ENCODE measurements at places on chromosomes 5 and 9.

DNA sequence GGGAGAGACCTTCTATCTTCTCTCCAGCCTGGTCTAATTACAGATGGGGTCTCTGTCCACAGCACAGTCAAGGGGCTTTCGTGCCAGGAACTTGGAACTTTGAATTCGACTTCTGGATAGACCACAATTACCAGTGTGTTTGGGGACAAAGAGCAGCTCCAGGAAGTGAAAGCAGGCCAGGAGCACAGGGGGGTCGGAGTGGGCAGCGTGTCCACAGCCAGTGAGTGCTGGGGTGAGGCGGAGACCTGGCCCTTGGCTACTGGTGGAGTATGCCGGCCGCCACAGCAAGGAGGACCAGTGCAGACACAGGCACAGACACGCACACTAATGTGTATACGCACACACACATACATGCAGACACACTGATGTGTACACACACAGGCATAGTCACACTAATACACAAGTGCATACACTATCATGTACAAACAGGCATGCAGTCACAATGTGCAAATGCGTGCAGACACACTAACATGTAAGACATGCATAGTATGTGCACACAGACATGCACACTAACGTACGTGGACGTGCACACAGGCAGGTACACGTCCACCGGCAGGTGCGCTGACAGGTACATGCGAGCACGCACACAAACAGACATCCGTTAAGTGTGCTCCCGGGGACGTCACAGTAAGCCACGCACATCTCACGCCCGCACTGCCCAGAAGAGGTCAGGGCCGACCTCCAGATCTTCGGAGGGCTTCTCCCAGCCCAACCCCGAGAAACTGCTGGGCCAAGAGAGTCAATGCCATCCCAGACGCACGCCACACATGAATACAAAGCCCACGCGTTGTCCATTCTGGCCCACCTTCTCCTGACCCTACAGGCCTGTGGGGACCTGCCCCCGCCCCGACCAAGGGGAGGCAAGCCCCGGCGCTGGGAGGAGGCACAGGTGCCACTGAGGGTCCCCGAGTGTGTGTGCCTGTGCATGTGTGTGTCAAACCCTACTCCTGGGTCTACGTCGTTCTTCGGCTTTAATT, 46.5 kb downstream of the NKD2 start:
- ATAC-seq, result no peak

- no peak for ATAC-seq
These were observed 3.4 kb upstream of the HMCN2 start for GRCh38 chr9:130262061-130262745.

DNA sequence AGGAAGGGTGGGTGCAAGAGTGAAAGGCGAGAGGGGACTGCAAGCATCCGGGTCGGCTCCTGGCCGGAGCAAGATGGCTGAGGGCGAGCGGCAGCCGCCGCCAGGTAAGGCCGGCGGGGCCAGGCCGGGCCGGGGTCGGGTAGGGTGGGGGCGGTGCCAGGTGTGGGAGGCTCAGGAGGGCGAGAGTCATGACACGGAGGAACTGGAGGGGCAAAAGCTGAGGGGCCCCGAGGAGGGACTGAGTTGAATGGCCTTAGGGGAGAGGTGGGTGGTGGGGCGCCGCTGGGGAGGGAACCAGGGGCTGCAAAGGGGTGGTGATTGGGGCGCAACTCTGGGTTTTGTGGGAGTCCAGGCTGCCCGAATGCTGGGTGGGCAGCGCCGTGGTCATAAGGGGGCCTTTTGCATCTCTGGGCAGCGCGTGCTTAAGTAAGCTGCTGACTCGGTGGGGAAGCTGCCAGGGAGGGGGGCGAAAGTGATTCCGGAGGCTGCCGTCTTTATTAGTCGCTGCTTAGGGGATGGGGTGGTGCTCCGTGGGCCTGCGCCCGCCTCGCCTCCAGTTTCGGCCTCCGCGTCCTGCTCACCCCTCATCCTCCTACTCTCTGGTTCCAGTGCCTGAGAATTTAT, 425 bp downstream of the PTPA start:
- no peak for ATAC-seq

DNA sequence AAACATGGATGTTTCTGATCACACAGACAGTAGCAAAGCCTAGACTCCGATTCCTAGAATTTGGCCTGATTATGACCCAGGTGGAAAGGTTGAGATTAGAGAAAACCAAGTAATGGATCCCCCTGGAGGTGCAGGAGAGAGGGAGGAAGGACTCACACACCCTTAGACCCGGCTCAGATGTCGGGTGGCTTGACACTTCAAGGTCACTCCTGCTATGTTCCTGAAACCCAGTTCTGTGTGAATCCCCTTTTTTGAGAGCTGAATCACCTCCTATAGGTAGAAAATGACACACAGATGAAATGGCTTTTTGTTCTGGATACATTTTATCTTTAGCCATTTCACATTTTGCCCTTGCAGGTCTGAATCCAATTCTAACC, 192.8 kb downstream of the ARRDC3 start:
- no peak for ATAC-seq

GRCh38 chr5:115343855-115344254, 47.4 kb upstream of the CCDC112 start:
- ATAC-seq, result no peak

- no peak for ATAC-seq
These were observed 145.9 kb upstream of the ZNF608 start for GRCh38 chr5:124892185-124892848.

DNA sequence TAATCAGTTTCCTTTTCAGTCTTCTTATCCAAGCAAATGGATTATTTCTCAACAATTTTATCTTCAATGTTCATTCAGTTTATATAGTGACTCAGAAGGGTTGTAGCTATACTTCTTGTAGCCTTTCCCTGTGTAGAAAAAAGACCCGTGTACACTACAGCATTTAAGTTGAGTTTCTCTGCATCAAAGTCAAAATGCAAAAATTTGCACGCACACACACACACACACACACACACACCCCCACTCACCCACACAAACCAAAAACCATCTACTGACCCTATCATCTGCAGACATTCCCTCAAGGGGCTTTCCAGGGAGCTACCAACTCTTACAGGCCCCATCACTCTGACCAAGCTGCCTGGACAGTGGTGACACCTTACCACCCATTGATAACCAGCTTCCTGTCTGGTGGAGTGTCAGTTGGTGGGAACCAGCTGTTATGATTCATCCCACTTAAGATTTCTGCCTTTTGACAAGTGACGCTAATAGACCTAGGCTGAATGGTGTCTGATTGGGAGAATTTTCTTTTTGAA, 12.2 kb upstream of the ELL2 start:
- ATAC-seq, result peak; percentile 89

- no peak for ATAC-seq
These were observed 1386.9 kb upstream of the WWC1 start for GRCh38 chr5:166904571-166904970.

DNA sequence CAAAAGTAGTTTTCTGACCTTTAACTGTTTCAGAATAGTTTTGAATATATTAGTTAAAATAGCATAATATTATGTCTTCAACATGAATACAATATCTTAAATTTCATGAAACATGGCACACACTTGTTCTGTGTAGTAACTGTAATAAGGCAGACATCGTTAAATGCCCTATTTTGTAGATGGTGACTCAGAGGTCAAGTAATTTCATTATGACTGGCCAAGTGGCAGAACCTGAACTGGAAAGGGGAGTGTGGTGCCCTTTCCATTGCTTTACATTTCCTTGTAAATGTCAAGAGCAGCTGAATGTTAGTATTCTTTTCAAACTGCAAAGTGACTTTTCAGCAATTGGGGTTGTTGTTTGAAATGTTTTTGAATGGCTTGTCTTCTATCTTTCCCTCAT, 201.2 kb upstream of the CDKN2B start:
- peak; percentile 76 for ATAC-seq

- no peak for ATAC-seq
These were observed 720.6 kb downstream of the SEMA5A start for GRCh38 chr5:8825139-8825757.

DNA sequence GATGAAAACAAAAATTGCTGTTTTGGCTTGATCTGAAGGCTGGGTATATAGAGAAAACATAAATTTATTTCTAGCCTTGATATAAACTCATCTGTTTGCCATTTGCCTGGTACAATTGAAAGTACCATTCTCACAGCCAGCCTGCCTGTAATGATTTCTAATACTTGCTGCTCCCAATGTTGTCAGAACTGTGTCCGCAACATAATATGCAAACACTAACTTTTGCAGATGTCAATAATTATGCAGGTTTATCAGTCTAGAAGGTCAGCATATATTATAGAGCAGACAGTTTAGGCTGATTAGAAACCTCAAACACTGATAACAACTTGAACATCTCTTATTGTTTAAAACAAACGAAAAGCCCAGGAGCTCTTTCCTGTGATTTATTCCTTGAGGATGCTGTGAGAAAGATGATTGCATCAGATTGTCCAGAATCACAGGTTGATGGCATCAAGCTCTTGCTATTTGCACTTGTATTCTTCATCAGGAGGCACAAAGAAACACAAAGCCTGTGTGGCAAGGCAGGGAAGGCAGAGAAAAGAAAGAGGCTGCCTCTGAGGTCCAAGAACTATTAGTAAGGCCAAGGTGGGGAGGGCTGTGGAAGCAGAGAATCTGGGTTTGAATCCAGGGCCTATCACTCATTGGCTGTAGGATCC, 21.4 kb upstream of the HMHB1 start:
- no peak for ATAC-seq

DNA sequence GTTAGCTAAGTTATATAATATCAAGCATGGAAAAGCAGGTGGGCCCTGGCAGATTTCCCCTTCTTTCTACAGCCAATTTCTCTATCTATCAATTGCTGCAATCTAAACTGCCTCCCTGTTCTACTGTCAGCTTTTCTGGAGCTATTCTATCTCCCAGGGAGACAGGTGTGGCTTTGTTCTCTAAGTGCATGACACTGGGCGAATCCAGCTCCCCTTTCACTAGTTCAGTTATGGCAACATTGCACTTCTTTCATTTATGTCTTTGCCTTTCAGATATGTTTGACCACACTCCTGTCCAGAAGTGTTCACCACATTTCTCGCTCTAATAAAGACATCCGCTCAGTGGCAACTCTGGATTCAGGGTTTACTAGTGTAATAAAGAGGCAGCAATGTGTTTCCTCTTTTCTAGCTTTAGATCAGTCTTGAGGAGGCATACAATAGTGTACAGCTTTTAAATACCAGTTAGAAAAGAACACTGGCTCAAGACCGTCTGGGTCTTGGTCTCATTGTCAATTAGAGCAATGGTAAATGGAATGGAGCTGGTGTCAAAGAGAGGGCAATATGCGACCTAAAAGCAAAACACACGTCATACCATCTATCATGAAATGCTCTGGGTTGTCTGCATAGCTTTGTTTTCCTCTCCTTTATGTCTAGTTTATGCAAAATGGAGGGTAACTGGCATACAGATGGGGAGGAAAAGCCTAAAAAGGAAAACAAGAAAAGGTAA, 197.0 kb downstream of the SLF1 start:
- ATAC-seq, result no peak

DNA sequence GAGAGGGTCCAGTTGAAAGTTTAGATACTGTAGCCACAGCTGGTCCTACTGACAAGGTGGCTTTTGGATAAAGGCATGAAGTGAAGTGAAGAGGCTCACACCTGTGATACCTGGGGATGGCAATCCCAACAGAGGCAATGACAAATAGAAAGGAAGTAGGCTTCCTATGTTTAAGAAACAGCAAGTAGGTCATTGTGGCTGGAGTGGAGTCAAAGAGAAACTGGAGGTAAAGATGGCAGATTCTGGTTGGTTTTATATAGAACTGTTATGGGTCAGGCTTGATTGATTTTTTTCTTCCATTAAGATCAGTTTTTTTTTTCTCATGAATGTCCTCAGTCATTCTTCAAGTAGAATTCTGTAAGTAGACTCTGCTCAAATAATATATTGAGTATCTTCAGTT, 79.5 kb downstream of the ANXA1 start:
- peak; percentile 85 for ATAC-seq

- ATAC-seq, result no peak
These were observed 193.6 kb upstream of the VCAN start for GRCh38 chr5:83277953-83278352.

DNA sequence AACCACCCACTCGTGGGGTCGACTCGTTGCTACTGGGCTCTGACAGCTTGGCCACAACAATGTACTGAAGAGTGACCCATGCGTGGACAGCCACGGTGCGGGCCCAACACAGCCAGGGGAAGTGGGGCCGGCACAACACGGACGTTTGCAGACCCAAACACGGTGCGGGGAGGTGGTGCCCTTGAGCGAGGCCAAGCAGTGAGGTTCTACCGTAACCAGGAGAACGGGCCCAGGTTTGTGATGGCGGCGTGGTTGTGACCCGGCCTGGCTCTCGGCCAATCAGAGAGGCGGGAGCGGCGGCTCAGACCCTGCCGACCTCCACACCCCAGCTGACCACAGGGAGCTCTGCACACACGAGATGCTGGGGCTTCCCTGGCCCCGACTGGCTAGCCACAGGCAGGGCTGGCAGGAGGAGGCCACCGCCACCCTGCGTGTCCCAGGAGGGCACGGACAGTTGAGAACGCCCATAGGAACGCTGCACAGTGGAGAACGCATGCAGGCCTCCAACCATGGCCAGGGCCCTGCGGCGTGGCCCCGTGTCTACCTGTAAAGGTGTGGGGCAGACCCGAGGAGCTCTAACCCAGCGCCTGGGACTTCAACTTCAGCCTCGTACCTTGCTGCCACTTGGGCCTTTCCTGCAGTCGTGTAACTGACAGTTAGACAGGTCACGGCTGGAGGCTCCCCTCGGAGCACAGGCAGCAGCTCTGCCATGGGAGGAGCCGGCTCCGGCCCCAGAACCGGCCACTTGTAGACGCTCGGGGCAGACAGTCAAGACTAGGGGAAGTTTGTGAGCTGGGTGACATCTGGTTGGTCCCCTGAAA, 13.7 kb downstream of the BRD3 start:
- ATAC-seq, result no peak

GRCh38 chr9:137313326-137313936, 11.4 kb upstream of the NRARP start:
- ATAC-seq, result no peak

- peak; percentile 23 for ATAC-seq
These were observed 65.2 kb downstream of the ZNF366 start for GRCh38 chr5:72441862-72442540.

DNA sequence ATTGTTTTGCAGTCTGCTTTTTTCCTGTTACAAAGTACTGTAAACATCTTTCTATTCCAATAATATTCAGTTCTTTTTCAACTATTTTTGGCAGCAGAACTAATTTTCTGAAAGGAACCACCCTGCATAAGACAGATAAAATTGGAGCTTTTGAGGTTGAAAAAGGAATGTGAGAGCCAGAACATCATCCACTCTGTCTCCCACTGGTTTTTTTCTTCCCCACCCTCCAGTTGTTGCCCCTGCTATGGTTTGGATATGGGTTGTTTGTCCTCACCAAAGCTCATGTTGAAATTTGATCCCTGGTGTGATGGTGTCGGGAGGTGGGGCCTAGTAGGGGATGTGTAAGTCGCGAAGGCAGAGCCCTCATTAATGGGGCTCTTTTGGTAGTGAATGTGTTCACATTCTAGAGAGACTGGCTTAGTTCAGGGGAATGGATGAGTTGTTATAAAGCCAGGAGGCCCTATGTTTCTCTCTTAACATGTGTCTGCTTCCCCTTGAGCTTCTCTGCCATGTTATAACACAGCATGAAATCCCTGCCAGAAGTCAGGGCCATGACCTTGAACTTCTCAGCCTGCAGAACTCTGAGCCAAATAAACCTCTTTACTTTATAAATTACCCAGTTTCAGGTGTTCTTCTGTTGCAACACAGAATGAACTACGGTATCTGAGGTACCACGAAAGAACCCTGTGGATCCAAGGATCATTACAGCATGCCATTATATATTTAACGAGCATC, 34.8 kb upstream of the MAST4 start:
- no peak for ATAC-seq

GRCh38 chr5:158384535-158385481, 525.9 kb upstream of the CLINT1 start:
- peak; percentile 38 for ATAC-seq

GRCh38 chr5:110262749-110263148, 463.7 kb downstream of the TMEM232 start:
- ATAC-seq, result no peak
